ENCODE measurements at places on chromosomes 5 and 9.

DNA sequence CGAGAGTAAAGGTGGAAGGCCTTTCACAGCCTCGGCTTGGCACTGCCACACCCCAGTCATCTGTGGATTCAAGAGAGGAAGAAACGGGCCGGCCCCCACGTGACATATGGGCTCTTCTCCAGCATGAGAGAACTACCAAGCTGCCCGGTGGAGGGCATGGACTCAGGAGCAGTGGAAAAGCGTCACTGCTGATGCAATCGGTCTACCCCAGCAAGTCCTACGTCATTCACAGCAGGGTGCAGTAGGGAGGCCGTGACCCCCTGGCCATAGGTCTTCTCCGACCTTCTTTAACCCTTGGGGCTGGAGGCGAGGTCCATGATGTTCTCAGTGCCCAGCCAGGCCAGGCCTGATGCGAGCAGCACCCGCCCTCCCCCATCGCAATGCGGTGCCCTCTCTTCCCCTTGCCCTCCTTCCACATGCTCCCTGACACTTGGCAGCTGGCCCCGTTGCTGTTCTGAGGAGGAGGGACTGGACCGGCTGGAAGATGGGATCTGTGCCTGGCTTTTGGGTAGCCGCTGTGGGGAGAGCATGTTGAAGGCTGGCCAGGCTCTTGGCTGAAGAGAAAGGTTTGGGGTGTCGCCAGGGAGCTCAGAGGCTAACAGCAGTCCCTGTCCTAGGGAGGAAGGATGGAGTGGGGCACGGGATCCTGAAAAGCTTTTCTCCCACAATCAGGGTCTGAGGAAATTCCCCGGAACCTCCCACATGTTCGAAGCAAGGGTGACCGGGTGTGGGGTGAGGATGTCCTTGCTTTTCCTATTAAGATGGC is 89.8 kb downstream of the LIFR start:
- no peak for DNase-seq

- DNase-seq = no peak
Observed at GRCh38 chr9:105416840-105417239, 31.0 kb upstream of the FSD1L start.

DNA sequence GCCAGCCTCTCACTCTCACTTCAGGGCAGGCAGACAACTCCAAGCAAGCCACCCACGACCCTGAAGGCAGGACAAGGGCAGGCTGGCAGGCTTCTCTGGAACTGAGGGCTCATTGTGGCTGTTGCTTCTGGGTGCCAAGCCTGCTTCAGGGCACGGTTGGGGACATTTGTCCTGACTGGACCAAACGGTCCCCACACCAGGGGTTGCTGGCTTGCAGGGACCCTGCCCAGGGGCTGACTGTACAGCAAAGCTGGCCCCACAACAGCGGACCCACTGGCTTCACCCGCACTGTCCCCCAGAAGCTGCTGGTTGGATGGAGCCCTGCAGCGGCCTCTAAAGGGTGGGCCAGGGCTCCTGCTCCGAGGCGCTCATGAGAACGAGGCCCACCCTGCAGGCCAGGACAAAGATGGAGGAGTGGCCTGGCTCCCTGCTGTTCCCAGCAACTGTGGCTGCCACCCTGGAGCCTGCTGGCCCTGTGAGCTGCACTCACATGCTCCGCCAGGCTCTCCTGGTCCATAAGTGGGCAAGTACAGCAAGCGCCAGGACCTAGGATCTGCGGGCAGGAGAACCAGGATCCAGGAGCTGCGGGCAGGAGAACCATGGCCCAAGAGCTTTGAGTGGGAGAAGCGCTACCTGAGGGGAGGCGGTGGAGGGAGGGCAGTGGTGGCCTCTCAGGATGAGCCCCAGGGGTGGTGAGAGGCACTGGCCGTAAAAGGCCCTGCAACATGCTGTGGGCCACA is 34.4 kb upstream of the NSMF start:
- no peak for DNase-seq

- DNase-seq = no peak
Observed at GRCh38 chr5:169728-170094, 21.6 kb upstream of the LRRC14B start.

DNA sequence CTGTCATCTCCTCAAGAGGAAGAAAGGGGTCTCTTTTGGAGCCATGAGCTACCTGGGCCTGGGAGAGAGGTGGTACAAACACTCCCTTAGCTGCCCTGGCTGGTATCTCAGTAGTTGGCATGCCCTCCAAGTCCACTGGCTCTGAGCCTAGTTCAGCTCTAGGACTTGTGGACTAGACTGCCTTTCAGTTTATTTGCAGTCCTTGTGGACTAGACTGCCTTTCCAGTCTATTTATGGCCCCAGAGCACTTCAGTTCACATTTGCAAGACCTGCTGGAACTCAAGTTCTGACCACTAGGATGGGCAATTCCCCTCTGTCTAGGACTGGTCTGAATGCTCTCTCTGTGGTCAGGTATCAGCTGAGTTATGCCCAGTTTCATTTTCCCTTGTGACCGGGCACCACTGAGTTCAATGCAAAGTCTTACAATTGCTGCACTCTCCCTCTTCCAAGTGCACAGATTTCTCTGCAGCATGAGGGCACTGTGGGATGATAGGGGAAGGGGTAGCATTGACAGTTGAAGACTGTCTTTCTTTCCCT is 1019.0 kb downstream of the TAF11L14 start:
- DNase-seq = no peak

GRCh38 chr5:35229076-35230037 is 930 bp downstream of the PRLR start:
- no peak for DNase-seq

DNA sequence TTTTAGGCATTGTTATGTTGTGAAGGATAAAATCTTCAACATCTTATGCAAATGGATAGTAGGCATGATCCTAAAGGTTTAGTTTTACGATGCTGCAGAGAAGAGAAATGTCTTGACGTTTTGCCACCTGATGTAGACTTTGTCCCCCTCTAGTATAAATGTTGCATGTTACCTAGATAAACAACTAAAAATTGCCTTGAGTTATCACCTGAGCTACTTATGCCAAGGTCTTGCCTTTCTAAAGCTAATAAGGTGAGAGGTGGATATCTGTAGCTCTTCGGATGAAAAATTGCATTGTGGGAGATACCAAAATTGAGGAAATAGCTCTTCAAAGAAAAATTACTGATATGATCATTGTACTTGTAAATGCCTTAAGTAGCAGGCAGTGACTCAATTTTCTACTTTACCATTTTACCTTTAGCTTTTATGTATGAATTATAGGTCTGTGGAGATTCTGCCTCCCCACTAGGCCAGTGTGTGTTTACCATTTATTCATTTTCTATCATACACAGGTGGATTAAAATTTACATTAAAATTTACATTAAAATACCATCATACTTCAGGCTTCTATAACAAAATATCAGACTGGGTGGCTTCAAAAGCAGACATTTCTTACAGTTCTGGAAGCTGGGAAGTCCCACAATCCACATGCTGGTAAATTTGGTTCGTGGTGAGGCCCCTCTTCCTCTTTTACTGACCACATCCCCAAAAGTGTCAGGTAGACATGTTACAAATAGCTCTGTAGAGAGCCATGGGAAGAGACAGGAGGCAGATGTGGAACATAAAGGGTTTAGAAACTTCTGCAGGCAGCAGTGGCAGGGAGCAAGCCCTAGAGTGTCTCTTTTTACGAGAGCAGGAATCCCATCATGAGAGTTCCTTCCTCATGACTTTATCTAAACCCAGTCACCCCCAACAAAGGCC is 100.7 kb upstream of the ERBIN start:
- DNase-seq = no peak

- DNase-seq = no peak
Observed at GRCh38 chr9:4828761-4829160, 36.0 kb downstream of the RCL1 start.

DNA sequence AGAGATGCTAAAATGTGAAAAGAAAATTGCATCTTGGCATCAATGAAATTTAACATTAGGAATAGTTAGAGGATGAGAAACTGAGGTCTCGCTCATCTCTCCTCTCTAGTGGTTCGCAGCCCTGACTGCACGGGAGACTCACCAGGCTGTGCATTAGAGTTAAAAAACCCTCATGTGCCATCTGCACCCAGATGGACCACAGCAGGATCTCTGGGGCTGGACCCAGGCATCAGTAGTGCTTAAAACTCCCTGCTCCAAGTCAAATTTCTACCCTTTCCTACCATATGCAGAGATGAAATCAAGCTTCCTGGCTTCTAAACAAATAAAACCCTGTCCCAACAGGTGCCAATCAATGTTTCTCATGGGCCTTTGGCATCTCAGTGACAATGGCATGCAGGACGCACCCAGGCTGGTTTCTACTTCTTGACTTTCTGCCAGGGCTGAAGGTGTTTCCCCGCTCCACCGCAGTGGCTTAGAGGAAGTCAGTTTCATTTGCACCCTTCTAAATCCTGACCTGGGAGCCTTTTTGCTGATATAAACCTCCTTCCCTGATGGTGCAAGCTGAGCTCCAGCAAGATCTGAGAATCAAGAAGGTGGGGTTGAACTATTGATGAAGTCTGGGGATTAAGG is 132.6 kb downstream of the NSG2 start:
- no peak for DNase-seq

DNA sequence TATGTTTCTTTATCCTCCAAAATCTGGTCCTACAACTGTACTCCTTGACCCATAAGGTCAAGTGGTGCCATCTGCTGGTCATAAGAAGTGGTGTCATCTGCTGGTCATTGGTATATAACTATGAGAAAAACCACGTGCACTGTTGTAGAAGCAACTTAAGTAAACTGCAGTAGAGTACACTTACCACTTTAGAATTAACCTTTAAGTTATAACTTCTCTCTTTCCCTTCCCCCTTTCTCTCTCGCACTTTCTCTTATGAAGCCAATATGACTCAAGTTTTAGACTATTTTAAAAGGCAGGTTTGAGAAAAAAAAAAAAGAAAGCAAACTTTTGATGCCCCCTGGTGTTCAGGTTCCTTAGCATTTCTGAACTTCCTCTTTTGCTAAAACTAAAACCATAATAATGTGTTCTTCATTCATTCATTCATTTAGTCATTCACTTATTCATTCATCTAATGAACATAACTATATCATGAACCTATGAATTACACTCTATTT is 12.8 kb upstream of the MTAP start:
- DNase-seq = no peak

DNA sequence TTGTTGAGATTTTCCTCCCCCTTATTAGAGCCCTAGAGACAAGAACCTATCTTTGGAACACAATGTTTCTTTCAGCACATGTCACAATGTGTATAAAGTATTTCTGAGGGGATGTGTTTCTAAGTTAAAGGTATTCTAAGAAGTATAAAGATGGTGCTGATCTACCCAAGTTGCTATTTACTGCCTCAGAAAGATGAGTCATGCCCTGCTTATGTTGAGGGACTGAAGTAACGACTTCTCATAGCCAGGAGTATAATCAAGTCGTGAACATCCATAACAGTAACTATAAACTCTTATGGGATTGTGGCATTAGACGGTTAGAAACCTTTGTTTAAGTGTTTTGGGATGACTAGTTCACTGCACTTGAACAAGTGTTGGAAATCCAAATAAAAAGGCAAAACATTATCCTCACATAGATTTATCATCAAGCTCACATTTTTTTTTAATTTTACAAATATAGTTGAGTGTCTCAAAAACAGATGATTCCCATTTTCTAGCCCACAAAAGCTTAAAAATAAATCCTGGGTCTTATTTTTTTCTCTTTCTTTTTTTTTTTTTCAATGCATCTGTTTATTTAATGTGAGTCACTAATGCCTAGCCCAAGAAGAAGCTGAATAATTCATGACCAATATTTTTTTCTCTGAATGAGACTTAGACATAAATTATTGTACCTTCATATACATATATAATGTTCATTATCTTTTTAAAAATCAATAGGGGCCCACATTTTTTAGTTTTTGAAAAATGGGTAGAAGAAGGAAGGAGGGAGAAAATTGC is 12.2 kb upstream of the TMEM252 start:
- DNase-seq = no peak

DNA sequence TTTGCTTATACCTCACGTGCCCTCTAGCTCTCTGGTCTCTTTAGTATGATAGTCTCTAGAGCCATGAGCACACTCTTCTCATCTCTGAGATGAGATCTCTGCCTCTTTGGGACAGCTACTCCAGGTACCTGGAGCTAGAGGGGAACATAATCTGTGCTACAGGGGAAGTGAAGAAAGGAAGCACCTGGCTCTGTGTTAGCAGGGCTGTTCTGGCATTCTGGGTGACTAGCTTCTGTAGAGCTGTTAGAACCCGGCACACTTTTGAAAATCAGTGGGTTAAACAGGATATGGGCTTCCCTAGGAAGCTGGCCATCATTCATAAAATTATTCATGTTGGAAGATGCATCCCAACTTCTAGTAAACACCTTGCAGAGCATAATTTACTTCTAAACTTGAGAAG is 224.8 kb downstream of the MCTP1 start:
- no peak for DNase-seq

- no peak for DNase-seq
Observed at GRCh38 chr9:108416324-108416723, 439.5 kb downstream of the ACTL7B start.

- peak; percentile 77 for DNase-seq
Observed at GRCh38 chr9:25678147-25678666, at the start of gene TUSC1. TSS of gene TUSC1 (minus strand) at chr9:25678444. CDS start at chr9:25678312, 132 bp downstream.

GRCh38 chr5:38039826-38040225 is 200.0 kb upstream of the GDNF start:
- no peak for DNase-seq

DNA sequence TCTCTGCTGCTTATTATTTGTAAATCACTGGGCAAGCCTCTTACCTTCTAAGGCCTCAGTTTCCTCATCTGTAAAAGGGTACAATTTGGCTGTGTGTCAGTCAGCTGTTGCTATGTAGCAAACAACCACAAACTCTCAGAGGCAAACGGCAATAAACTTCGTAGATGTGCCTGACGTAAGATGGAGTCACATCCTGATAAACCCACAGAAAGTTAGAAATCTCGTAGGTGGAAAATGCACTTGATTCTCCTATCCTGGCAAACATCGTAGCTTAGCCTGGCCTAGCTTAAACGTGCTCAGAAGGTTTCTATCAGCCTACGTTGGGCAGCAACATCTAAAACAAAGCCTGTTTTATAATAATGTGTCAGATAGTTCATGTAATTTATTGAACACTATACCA is 35.0 kb upstream of the UNC5A start:
- DNase-seq = no peak

- DNase-seq = no peak
Observed at GRCh38 chr9:95721061-95721531, 154.4 kb upstream of the ERCC6L2 start.

DNA sequence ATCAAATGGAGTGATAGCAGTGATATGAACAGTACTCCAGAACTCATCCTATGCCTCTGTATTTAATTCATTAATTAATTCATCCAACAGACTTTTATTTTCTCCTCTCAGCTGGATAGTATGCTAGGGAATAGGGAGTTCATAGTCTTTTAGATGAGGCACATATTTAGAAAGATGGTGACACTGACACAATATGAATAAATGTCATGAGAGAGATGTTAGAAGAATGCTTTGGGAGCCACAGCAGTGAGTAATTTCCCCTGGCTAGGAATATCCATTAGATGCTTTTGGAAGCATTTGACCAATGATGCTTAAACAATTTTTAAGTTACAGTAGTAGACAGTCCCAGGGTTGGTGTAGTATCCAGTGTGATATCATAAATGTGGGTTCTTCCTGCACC is 428.7 kb upstream of the SGCD start:
- DNase-seq = no peak

GRCh38 chr5:8641786-8642505 is 773.0 kb downstream of the MTRR start:
- DNase-seq = no peak

- no peak for DNase-seq
Observed at GRCh38 chr5:72477644-72478043, 29.6 kb downstream of the ZNF366 start.

- DNase-seq = no peak
Observed at GRCh38 chr9:32577316-32577715, 4.4 kb upstream of the NDUFB6 start.

Measured in C1 segment of cervical spinal cord (tissue), 14 donors.